Mesothelial cell of epicardium (in vitro differentiated cells): ENCODE measurements at places on chromosomes 11 and 22.

- no peak for DNase-seq
These were observed 376.7 kb upstream of the CCDC179 start for GRCh38 chr11:23236826-23237555.

- no peak for DNase-seq
These were observed 112.0 kb upstream of the TTC12 start for GRCh38 chr11:113202431-113202830.

GRCh38 chr22:49322861-49323622, 504.6 kb downstream of the BRD1 start:
- peak; percentile 30 for DNase-seq

DNA sequence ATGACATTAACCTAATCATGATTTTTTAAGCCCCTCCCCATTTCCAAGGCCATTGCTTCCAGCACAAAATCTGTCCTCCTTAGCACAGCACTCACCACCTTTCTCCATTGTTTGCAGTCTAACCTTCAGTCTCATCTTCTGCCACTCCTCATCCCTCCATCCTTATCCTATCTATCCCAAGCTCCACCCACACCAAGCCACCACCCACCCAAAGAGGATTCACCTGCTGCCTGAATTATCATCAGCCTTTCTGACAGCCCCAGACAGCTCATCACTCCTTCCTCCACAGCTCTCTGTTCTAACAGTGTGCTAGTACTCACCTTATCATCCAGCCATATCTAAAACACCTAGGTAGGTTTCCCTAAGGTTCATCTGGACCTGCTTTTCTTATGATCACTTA, 20.7 kb upstream of the SMCO4 start:
- no peak for DNase-seq
